Breast epithelium (tissue), 4 donors: ENCODE measurements at places on chromosomes 1 and 21.

DNA sequence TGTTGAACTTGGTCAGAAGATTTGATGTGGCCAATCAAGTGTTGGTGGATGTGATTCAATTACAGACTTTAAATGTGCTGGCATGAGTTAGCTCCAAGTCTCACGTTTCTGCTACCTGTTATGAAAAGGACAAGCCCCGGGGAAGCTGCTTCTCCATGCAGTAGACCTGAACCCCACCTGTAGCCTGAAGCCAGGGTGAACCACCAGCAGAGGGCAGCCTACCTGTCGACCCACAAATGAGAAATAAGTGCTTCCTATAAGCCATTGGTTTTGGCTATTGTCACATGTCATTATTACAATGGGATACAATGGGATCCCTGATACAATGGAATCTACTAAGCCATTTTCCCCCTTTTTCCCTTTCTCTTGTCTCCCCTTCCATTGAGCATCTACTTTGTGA lies 230.2 kb downstream of the PRDM2 start:
- no peak for DNase-seq

DNA sequence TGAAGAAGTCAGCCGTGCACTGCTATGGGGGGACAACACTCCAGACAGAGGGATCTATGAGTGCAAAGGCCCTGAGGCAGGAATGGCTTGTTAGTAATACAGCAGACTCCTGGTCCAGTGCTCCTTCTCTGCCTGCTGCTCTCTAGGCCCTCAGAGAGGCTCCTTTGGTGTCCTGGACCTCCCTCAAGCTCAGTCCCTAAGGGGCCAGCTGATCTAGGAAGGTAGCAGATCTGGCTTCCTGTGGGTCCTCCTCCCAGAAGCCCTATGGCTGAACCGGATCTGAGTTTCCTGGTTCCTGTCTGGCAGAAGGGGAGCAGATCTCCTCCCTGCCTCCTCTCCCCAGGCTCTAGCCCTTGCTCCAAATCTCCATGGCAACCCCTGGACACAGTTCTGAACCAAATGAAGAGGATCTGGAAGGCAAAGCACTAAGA lies at the start of gene LDLRAD2:
LDLRAD2 (plus strand) TSS at position 391 of the 431 bp plus-strand sequence. CDS start 187 bp downstream, outside the sequence.
- DNase-seq = no peak

DNA sequence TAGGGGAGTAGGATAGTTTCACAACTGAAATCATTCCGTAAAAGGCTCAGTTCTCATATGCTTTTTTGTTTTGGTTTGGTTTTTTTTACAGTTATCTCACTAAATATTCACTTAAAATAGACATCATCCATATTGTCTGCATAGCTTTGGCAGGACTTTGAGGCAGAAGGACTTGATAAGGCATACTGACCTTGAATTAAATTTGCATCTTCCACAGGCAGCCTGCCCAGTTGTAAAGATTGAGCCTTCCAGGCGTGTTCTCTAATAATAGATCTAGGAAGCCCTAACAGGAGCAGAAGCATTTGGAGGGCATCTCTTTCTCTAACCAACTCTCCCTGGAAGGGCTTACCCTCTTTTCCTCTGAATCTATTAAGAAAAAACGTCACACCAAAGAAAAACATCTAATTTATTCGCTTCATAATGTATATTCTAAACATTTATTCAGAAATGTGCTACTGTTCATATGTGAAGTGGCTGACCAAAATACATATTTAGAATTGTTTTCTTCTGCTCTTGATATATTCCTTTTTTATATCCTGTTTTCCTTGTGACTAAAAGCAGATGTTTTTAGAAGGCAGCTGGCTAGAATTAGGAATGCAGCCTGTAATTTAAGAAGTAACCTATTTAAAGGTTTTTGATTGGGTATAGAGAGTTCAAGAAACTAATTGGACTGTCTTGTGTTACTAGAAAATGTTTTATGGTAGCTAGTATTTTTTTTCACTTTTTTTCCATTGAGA lies 20.2 kb downstream of the DESI2 start:
- no peak for DNase-seq

DNA sequence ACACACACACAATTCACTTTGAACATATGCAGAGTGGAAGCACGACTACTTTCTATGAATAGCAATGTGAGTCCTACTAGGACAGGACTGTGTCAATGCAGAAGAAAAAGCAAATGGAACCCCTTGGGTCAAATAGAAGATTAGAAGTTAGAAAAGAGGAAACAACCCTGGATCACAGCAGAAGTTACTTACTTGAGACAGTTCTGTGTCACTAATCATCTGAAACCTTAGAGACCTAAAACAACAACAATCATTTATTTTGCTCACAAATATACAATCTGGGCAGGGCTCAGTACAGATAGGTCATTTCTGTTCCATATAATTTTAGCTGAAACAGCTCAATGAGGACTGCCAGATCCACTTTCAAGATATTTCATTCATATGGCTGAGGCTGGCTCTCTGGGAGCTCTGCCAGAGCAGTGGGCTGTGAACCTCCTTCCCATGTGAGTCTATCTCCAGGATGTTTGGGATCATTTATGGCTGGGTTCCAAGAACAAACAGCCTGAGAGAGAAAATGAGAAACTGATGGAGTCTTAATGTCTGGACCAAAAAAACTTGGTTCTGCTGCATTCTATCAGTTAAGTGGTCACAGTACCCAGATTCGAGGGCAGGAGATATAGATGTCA lies 42.5 kb upstream of the IL10 start:
- DNase-seq = no peak

DNA sequence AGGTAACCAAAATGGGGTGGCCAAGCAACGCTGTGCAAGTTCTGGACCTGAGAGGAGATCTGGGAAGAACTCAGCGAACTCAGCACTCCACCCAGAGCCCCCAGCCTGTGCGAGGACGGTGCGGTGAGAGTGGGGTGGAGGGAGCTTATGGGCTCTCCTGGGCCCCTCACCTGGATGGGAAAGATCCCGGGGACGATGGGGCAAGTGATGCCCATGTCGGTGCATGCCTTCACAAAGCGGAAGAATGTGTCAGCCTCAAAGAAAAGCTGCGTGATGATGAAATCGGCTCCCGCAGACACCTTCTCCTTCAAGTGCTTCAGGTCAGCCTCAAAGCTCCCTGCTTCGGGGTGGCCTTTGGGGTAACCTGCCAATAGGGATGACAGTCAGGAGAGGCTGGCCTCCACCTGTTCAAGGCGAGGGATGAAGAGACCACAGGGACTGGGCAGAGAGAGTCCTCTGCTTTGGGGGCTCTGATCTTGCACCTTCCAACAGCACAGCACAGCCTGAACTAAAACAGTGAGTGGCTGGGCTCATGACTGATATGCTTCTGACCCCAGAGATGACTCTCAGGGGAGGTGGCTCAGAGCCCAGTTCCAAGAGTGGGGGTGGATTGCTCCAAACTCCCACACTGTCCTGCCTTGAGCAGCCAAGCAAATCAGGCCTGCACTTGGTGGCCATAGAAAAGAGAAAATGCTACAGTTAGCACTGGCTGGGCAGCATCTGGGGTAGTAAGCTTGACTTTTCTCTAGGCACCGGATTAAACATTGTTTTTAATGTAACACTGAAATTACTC lies 9.5 kb downstream of the MTHFR start:
- DNase-seq = no peak

DNA sequence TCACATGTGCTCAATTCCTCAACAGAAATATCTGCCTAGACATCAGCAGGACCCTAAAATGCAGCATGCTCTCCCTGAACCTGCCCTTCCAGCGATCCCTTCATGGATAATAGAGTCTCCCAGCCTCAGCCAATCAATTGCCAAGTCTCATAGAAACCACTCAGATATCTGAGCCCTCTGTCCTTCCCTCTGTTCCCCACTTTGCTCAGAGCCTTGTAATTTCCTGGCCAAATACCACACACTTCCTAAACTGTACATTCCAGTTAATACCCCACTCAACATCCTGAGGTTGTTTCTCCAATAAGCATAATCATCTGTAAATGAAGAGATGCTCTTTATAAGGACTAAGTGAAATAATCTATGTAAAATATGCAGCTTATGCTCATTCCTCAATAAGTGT lies 59.3 kb upstream of the PTGFRN start:
- DNase-seq = no peak

GRCh38 chr1:195415584-195415983 lies 1192.7 kb downstream of the KCNT2 start:
- DNase-seq = no peak

DNA sequence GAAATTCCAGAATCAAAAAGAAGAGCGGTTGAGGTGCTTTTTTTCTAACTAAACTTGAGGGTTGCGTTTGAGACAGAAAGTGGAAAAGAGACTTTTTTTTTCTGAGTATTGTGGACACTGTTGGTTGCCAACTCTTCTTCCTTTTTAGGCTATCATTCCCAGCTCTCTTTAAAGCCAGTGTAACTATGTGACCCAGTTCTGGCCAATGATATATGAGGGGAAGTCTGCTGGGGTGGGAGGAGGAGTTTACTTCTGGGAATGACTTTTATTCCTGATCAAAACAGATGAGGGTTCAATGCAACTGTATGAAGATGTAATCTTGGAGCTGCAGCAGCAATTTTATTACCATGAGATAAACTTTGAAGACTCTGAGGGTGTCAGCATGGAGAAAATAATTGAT lies 17.3 kb upstream of the NMNAT2 start:
- DNase-seq = no peak

DNA sequence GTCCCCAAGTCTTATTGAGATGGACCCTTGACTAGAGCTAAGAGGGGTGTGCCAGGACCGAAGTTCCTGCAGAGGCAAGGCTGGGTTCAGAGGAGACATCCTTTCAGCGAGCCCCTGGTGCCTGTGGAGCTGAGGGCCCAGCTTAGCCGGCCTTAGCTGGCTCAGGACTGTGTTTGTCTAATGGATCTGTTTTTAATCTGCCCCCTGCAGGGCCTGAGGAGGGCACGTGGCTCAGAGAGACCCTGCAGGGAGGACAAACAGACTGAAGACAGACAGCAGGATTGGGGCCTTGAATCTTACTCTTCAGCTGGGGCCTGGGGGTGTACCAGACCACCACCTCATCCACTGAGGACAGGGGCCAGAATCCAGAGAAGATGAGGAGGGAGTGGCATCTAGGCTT lies 1.6 kb downstream of the CRABP2 start:
- no peak for DNase-seq

DNA sequence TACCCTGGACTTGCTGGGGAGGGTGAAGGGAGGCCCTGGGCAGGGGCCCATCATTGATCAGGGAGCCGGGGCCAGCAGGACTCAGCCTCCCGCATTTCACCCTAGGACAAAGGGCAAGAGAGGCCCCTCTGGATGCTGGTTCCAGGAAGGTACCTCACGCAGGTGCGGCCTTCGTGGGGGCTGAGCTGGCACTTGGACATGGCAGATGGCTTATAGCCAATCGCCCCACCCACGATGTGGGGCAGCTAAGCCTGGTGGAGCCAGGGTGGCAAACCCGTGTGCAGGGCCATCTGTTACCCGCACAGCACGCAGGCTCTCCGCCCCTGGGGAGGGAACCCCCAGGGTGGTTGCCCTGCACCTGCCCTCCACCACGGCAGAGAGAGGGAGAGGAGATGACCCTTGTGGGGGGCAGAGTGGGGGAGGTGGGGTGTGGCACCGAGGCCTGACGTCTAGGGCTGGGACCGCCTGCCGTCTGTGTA lies 2.5 kb downstream of the TFF3 start:
- DNase-seq = no peak

DNA sequence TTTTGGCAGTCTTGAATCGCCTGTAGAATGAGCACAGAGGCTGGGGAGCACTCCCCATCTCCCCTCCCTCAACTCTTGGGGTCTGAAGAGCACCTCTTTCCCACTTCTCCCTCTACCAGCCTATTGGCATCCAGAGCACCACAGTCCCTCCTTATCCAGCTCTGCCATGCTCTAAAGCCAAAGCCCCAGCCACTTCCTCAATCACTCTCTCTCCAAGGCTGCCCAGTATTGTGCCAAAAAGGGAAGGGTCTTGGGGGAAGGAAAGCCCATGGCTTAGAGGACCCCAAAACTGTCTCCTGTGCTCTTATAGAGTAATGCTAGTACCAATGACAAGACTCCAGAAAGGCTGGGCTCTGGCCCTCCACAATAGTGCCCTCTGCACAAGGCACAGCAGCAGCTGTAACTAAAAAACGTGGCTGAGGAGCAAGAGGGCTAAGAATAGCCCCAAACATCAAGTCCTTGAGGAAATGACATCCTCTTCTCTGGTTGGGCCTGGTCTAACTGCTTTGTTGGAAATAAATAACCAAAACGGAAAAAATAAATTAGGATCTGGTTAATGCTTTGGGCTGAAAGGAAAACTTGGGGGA lies 28.4 kb downstream of the SLC27A3 start:
- DNase-seq = no peak

DNA sequence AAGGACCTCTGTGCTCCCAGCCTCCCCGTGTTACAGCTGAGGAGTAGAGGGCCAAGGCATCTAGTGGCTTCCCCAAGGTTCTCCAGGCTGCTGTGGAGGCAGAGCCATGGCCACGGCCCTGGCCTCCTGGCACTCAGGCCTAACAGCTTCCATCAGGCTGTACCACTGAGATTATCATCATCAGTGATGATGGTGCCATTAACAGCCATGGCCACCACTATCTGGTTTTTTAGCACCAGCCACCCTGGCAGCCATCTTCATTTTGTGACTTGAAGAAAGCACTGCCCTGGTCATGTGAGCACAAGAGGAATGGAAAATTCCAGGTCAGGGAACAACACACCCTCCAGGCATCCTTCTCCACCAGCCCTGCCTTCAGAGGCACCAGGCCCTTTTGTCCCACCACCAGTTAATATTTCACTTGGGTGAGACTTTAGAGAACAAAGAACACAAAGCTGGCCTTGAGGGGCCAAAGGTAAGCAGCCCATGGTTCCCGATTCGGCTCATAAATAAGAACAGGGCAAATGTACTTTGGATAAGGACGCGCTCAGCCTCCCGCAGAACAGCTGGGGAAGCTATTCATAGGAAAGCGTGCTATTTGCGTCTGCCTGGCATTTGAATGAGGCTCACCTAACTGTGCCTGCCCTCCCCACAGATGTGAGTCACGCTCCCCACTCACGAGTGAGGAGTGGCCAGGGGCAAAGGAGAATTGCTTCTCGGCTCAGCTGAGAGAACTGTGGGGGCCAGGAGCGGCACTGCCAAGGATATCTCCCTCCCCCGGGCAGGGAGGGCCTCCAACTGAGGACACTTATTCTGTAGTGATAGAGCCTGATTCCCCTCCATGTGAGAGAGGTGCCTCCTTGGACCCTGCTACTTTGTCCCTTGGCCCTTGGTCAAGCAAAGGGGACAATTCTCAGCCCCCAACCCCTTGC lies 95.6 kb downstream of the CD58 start:
- DNase-seq = no peak

DNA sequence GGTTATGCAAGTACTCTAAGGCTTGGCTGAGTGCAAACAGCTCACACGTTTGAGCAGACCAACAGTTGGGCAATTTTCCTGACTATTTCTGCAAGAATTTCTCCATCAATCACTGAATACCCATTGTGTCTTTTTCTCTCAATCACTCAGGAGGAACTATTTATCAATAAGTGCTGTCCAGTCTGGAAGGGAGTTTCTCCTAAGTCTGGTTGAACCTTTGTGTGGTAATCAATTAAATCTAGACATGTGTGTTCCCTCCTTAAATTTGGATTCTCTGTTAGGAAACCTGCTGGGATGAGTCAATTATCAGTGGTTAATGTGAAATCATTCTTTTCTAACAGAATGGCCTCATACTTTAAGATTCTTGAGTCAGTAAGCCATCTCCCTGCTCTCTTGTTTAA lies 6.8 kb upstream of the AADACL3 start:
- no peak for DNase-seq
